ENCODE measurements at places on chromosomes 13 and 19. TPM values are rescaled to one million over a fixed set of nuclear protein-coding genes. Genes with fewer than 3 reads are reported as not detected.

CEACAM16 gene
- not detected for polyA plus RNA-seq

CD33 gene
- polyA plus RNA-seq, result 5.6 TPM

IL17D gene
- polyA plus RNA-seq, result 2.4 TPM

TEAD2 gene
- 54.8 TPM for polyA plus RNA-seq

GPR42 gene
- 0.14 TPM for polyA plus RNA-seq

All from urinary bladder (tissue), 4 donors.